ENCODE measurements at places on chromosomes 5 and 9.
A peak's percentile ranks its signal among the peaks of the same experiment; 100 is the strongest.

DNA sequence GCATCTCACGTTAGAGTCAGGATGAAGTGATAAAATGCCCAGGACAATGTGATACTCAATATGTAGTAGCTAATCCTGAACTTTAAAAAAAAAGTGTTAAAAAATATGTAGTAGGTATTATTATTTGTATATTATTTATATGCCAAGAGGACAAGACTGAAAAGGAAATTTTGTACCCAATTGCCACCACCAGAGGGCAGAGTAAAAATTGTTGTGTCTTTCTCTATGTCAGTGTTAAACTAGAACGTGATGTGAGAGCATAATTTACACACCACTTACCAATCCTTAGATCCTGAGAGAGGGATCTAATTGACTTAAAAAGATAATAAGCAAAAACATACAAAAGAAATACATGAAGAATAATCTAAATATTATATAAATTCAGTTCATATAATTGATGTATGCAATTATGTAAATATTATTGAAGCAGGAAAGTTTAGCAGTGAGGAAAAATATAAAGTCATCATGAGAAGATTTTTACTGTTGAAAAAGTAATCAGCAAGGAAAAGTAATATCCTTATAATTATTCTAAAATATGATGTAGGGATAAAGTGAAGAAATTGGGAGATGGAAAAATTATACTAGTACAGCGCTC is 288.9 kb downstream of the RAB3C start:
- DNase-seq, result peak; percentile 82

DNA sequence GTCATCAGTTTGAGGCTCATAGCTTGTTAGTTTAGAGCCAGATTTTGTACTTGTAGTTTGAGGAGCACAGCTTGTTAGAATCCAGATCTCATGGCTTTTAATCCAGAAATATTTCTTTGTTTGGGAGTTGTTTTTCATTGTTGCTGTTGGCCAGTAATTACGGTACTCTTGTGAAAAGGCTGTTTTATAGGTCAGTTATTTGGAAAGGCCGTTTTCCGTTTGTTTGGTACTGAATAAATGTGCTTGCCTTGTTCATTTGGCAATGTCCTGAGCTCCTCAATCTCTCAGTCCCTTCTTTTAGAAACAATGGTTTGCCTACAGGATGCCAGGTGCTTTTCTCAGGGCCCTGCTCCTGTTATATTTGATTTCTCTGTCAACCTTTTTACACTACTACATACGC is 4.5 kb upstream of the MOB3B start:
- DNase-seq, result no peak

- no peak for DNase-seq
Measured at GRCh38 chr5:60219921-60220320, 326.4 kb upstream of the PDE4D start.

DNA sequence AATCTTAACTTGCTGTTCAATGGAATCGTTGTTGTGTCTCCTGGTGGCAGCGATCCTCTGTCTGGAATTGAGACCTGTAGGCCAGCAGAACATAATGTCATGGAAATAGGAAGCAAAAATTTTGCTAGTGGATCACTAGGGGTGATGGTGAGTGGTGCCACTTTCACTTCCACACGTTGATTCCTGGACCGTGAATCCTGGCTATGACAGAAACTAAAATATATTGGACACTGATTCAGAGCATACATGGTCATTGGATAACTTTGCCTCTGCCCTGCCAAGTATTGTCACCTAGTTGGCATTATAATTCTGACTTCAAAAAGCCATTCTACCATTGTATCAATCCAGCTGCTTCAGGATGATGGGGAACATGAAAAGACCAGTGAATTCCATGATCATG is 353.2 kb downstream of the IRX1 start:
- DNase-seq, result no peak

- DNase-seq, result no peak
Measured at GRCh38 chr5:90560771-90561170, 2.2 kb downstream of the ADGRV1 start.

GRCh38 chr5:118598311-118598710 is 390.0 kb downstream of the DTWD2 start:
- no peak for DNase-seq

DNA sequence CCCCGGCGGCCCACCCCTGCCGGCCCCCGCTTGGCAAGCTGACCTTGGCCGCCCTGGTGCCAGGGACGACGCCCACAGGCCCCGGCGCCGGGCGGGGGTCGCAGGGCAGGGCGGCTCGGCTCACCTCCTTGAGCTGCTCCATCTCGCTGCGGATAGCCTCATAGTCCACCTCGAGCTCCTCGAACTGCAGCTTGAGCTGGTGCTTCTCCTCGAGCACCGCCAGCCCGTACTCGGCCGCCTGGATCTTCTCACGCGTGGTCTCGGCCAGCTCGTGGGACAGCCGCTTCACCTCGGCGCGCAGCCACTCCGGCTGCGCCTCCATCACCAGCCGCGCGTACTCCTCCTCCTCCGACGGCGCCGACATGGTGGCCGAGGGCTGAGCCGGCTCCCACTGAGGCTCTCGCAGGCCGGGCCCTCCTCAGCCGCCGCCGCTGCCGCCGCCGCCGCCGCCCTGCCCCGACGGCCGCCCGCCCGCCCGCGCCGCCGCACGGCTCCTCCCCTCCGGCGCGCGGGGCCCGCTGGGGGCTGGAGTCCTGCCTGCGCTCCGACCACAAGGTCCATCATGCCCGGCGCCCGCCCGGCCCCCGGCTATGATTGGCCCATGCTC is at the start of gene BICD2:
Gene BICD2 (minus strand): TSS at position 453 of the 607 bp plus-strand sequence. CDS start 89 bp downstream, at position 364.
- no peak for DNase-seq

- no peak for DNase-seq
Measured at GRCh38 chr5:102974177-102974576, 145.8 kb downstream of the GIN1 start.

- no peak for DNase-seq
Measured at GRCh38 chr9:98658951-98659351, 49.8 kb downstream of the GABBR2 start.

- DNase-seq, result no peak
Measured at GRCh38 chr5:113227798-113228197, 207.0 kb downstream of the TSSK1B start.

DNA sequence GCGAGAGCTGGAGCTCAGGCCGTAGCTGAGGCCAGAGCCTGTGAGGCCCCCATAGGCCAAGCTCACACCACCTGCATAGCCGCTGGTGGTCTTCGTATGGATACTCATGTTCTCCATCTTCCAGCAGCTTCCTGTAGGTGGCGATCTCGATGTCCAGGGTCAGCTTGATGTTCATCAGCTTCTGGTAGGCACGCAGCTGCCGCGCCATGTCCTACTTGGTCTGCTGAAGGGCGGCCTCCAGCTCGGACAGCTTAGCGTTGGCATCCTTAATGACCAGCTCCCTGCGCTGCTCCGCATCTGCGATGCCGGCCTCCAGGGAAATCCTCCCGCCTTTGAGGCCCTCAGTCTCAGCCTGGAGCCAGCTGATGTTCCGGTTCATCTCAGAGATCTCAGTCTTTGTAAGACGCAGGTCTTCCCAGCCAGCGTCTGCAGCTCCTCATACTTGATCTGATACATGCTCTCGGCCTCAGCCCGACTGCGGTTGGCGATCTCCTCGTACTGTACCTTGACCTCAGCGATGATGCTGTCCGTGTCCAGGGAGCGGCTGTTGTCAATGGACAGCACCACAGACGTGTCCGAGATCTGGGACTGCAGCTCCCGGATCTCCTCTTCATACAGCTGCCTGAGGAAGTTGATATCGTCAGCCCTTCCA is 172.1 kb downstream of the PPP2R2B start:
- no peak for DNase-seq

DNA sequence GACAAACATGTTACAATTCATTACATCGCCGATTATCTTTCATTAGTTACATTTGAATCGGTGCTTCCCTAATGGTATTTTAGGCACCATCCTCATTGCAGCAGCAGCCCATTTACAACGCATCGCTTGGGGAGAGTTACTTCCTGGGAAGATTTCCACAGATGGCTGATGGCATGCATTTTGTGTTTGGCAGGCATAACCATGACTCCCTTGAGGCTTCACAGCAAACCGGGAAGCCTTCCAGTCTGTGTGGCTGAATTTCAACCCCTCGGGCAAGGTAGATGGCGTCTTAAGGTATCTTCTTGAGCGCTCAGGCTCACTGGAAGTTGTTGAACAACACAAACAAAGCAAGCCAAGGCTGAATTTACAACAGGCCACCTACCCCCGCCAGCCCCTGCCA is 1.6 kb upstream of the DNAH5 start:
- peak; percentile 97 for DNase-seq

DNA sequence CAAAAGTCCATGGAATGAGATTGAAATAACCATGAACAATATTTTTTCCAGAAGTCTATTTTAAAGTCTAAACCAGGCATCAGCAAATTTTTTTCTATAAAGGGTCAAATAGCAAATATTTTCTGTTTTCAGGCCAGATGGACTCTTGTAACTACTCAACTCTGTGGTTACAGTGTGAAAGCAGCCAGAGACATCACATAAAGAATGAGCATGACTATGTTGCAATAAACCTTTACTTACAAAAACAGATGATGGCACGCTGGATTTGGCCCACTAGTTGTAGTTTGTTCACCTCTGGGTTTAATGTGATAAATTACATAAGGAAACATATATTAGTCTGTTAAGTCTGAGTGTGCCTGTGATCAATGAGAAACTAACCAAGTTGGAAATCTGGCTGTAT is 319.2 kb downstream of the TRPM3 start:
- DNase-seq, result no peak

DNA sequence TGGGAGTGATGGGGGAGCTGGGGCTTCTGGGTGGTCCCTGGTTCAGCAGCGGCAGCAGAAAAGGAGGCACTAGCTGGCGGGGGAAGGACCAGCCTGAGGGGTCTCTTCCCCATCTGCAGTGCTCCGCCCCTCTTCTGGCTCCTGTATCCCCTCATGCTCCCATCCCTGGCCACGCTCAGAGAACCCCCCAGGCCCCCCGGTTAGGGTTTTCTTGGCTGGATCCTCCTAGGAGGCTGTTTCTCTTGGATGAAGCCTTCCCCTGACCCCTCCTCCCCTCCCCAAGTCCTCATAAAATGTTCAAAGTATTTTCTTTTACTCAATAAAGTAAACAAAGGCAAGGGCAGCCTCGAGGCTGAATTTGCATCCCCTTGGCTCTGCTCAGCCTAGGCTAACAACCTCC is 60.8 kb downstream of the FGF18 start:
- no peak for DNase-seq

GRCh38 chr9:130095872-130096271 is 42.2 kb downstream of the GPR107 start:
- DNase-seq, result no peak

DNA sequence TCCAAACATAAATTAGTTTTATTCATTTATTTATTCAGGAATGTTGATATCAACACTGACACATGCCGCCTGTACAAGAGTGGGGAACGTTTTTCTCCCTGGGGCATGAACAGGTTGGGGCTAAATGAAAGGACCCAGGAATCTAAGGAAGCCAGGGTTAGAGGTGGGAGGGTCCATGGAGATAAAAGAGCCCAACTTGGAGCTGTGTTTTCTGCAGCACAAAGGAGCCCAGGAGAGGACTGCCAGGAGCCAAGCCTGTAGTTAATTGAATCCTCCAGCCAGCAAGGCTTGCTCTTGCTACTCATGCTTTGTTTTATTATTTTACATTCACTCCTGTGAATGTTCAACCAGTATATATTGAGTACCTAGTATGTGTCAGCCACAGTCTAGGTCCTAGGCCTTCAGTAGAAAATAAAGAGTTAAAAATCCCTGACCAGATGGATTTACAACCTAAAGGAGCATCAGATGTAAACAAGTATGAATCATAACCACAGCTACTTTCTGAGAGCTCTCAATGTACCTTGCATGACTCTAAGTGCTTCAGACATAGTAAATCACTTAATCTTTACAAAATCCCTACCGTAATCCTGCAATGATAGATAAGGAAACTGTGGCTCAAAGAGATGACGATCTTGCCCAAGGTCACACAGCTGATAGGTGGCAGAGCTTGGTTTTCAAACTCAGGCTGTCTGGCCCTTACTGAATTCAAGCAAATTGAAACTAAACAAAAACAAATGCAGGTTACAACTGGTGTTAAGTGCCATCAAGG is 69.8 kb downstream of the ASTN2 start:
- DNase-seq, result no peak

DNA sequence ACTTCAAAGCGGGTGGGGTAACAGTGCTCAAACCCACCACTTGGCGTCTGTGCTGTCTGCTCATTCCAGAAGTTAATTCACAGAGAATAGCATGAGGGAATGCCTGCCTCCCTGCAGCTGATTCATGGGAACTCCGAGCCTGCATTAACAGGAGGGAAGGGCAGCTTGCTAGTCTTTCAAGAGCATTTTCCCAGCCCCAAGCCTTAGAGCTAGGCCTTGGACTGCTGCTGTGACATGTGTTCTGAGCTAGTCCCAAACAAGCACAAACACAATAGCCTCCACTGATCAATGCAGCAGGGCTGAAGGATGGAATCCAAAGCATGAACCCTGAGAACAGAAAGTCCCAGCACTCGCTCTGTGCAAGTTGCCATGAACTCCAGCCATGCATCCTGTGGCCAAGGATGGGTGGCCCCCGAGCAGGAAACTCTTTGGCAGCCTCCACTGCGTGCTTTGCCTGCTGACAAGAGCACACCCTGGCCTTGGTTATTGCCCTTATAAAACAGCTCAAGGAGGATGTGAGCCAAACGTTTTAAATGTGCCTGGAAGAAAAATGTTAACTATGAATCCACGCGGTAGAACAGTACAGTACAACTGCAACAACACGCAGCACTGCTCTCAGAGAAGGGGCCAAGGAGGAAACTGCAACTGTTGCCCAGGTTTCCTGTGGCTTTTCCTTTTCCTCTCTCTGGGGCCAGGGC is 653.1 kb upstream of the KLF4 start:
- DNase-seq, result peak; percentile 85

DNA sequence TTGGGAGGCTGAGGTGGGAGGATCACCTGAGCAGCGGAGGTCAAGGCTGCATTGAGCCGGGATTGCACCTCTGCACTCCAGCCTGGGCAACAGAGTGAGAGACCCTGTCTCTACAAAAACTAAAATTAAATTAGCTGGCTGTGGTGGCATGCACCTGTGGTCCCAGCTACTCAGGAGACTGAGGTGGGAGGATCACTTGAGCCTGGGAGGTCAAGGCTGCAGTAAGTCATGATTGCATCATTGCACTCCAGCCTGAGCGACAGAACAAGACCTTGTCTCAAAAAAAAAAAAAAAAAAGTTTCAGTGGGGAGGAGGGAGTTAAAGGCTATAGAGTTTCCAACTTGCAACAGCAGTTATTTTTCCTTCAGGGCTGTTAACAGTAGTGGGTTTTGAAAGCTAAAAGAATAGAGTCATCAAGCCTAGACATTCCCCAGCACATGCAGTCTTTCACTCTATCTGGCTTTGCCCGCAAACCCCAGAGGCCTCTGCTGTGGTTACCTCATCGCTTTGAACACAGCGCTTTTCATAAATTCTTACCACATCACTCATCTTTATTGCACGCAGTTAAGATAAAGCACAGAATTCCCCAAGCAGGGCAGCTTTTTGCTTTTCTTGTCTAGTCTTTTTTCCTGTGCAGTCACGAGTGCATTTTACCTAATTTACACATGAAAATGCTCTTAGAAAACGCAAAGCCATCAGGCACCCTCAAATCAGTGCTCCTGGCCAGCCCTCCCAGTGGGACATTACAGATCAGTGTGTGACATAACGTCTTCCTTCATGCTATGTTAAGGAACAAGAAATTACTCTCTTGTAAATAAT is 8.7 kb upstream of the SLC2A8 start:
- DNase-seq, result peak; percentile 63

GRCh38 chr9:86286278-86286677 is 3.9 kb upstream of the ISCA1 start:
- DNase-seq, result no peak

Data from brain (organoid and tissue), 16 donors.